ENCODE measurements at places on chromosomes 12 and 14. TPM values are rescaled to one million over a fixed set of nuclear protein-coding genes. Genes with fewer than 3 reads are reported as not detected.

GRCh38 chr12:1847411-1847810 is 27.0 kb downstream of the LRTM2 start:
- DNase-seq = no peak

WNT1 gene
- total RNA-seq = not detected

PTPRQ gene
- total RNA-seq = under 0.01 TPM

OR4K5 gene
- not detected for total RNA-seq

DNA sequence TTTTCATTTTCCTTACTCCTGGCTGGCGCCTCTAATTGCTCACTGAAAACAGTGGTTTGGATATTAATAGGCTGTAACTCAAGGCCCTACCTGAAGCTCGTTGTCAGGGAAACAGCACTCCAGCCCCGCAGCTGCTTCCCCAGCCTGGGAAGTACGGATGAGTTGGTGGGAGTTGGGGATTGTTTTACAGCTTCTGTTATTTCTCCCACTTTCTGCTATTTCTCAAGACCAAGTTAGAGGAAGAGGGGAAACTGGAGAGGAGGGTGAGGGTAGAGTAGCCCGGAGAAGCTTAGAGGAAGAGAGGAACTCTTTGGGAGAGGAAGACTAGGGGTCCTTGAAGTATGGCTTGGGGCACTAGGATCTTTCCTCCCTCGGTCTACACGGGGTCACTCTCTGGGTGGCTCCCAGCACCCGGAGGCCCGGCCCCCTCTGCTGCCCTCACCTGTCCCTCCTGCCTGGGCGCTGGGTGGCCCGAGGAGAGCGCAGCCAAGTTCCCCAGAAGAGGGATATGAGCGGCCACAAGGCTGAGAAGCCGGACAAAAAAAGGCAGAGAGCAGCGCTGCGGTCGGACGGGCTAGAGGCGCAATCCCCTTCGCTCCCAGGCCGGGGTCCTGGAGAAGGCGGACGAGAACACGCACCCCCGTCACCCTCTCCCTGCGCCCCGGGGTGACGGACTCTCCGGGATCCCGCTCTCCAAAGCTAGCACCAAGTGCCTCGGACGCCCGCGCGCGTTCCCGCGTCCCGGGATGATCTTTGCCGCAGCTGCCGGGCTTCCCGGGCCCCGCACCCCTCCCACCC is 671 bp downstream of the SPTB start:
- DNase-seq = no peak

DNA sequence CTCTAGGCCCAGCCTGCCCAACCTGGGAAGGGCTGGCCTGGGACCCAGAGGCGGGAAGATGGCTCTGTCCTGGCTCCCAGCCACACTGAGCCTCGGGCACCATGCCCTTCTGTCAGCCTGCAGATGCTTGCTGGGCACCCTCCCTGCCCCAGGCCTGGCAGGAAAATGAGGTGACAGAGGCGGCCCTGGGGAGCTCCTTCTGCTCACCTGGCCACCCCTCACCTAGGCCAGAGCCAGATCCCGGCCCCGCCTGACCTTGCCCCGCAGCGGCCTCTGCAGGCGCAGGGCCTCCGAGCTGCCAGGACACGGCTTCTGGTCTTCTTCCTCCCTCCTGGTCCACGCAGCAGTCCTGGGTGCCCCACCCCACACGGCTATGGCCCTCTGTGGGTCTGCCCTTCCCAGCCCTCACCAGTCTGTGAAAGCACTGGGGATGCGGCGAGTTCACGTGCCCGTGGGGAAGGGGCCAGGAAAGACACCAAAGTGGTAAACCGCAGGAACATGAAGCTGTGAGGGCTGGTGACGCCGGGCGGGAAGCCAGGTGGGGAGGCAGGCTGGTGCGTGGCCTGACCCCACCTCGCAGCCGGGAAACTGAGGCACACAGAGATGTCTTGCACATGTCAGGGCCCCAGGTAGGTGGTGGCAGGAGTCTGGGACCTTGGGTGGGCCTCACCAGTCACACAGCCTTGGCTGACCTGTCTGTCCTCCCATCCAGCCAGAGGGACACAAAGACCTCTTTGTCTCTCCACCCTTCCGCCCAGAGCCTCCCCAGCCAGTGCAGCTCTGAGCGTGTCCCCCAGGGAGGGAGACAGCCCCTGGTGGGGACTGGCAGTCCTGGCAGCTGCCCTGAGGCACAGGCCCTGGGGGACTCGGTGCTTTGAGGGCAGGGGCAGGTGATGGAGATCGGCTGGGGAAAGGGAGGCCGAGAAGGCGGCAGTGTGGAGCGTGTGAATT is 12.8 kb downstream of the BAG5 start:
- DNase-seq = no peak

EML5 gene
- 3.1 TPM for total RNA-seq

- no peak for DNase-seq
These were observed 142.3 kb downstream of the RIMBP2 start for GRCh38 chr12:130573766-130574165.

LDHB gene
- total RNA-seq = 629 TPM

MYO1H gene
- total RNA-seq = not detected

- DNase-seq = no peak
These were observed 371.1 kb upstream of the RPL10L start for GRCh38 chr14:47022721-47023120.

GRCh38 chr14:100336618-100337530 is 13.7 kb downstream of the SLC25A47 start:
- no peak for DNase-seq

KCNK13 gene
- not detected for total RNA-seq

GRCh38 chr12:63294327-63294632 is 143.3 kb upstream of the AVPR1A start:
- peak; percentile 90 for DNase-seq

- peak; percentile 85 for DNase-seq
These were observed 376.0 kb downstream of the C12orf75 start for GRCh38 chr12:105706321-105706972.

KRT78 gene
- total RNA-seq = 0.36 TPM

BBS10 gene
- total RNA-seq = 17.9 TPM

GRCh38 chr12:92717202-92717601 is 14.4 kb downstream of the PLEKHG7 start:
- DNase-seq = peak; percentile 34

CLEC6A gene
- total RNA-seq = not detected

NCKAP5L gene
- total RNA-seq = 5.0 TPM

DNA sequence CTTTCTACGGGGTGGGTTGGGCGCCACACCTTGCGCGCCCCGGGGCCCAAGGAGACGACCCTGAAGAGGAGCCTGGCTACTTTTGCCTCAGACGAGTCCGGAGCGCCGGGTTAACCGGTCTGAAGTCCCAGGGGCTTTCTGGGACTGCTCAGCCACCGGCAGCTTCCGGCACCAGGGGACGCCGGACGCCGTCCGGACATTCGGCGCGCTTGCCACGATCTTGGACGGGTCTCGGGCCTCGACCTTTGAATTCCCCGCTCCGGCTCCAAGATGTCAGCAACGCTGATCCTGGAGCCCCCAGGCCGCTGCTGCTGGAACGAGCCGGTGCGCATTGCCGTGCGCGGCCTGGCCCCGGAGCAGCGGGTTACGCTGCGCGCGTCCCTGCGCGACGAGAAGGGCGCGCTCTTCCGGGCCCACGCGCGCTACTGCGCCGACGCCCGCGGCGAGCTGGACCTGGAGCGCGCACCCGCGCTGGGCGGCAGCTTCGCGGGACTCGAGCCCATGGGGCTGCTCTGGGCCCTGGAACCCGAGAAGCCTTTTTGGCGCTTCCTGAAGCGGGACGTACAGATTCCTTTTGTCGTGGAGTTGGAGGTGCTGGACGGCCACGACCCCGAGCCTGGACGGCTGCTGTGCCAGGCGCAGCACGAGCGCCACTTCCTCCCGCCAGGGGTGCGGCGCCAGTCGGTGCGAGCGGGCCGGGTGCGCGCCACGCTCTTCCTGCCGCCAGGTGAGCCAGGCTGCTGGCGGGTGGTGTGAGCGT is at the start of gene ACOT4:
TSS of gene ACOT4 (plus strand) at position 184 of the 760 bp plus-strand sequence. CDS start at position 271, 87 bp downstream.
- peak; percentile 40 for DNase-seq

GRCh38 chr14:92538412-92538985 is 24.9 kb downstream of the RIN3 start:
- DNase-seq = no peak

DNA sequence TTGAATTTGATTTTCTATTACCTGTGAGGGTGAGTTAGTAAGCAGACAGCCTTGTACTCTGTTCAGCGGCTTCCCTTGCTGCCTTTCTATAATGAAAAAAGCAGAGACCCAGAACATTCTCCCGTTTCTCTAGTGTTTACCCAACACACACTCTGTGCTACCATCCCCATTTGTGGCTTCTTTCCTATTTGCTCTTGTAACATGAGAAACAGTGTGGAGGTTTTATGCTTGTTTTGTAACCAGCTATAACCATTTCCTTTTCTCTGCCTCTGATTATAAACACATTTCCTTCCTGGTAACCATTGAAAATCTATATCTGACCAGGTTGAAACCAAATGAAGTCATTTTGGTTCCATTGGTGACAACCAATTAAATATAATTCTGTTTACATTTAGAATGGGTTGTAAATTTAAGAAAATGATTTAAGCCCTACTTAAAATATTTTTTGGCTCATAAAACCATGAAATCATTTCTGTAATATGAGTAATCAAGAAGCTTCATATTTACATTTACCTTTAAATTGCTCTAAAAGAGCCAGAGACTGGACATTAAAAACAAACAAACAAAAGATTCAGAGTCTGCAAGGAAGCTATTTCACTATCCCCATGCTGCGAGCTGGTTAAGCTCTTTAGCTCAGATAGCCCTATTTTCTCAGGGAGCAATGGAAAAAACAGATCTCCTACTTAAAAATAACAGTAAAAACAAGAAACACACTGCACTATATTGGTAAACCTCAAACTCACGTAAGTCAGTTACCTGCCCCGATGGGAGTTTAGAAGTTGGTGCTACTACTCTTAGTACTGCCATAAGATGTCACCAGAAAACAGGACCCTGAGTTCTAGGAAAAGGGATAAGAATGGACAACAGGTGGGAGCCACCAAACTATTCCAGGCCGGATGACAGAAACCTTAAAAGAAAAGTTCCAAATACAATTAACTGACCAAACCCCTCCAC is 206.5 kb upstream of the EEA1 start:
- no peak for DNase-seq

DNA sequence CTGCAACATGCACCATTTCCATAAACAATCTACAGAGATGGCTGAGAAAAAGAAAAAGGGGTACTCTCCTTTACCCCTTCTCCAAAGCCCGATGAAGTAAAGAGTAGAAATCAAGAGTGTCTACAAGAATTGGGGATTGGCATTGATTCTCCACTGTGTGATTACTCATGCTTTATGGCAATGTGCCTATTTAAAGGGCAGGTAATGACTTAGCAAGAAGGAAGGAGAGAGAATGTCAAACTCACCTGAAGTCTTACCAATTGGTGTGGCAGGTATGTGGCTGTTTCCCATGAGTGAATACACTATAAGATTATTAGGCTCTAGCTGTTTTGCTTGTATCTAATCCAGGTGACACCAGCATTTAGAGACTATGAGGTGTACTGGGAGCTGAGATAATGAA is 275.3 kb downstream of the CCER1 start:
- no peak for DNase-seq

- DNase-seq = no peak
These were observed 4.1 kb upstream of the LMO3 start for GRCh38 chr12:16610001-16610585.

GRCh38 chr12:1429980-1430379 is 164.4 kb downstream of the FBXL14 start:
- DNase-seq = peak; percentile 96

GRCh38 chr14:73124180-73124894 is 12.0 kb upstream of the PSEN1 start:
- DNase-seq = no peak

DNA sequence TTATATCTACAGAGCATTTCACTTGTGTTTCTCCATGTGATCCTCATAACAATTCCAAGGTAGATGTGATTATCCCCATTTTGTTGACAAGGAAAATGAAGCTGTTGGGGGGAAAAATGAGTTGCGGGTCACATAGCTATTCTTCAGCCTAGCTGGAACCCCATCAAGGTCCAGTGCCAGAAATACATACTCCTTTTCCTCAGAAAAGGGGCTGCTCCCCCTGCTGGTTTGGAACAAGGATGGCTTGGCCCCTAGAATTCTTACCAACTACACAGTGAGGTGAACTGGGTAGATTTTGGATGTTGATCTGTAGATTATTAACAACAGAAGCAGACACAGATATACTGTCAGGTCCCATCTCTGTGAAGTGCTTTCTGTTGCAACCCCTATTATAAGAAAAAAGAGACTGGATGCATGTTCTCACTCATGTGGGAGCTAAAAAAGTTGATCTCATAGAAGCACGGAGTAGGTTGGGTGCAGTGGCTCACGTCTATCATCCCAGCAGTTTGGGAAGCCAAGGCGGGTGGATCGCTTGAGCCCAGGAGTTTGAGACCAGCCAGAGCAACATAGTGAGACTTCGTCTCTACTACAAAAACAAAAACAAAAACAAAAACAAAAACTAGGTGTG is 8.9 kb downstream of the IKZF4 start:
- DNase-seq = peak; percentile 50

LTB4R gene
- total RNA-seq = 0.48 TPM

DNA sequence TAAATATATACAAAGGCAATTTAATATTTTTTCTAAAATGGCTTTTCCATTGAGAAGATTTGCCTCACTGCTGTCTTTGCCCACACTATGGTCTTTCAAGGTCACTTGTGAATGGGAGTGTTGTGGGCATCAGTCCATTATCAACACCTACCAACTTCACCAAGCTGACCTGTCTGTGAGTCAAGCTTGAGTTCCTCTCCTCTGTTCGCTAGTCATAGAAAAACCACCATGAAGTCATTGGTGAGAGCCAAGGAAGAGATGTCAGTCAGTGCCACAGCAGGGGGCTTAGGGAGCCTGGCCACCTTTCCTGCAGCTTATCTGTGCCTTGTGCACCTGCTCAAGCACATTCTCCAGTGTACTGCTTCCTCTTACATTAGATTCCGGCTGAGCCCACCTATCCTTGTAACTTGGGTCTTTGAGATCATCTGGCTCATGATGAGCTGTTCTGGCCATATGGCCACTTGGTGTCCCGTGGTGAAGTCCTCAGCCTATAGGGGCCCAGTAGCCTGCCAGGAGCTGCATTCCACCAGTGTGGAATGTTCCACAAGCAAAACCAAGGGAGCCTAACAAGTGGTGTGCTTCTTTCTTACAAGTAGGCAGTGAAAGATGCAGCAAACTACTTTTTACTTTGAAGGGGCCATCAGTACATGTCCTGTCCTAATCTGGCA is 80.8 kb upstream of the C12orf71 start:
- DNase-seq = peak; percentile 51

TAS2R20 gene
- total RNA-seq = 0.24 TPM

- no peak for DNase-seq
These were observed 1470.9 kb upstream of the SEL1L start for GRCh38 chr14:83004456-83005006.

DNA sequence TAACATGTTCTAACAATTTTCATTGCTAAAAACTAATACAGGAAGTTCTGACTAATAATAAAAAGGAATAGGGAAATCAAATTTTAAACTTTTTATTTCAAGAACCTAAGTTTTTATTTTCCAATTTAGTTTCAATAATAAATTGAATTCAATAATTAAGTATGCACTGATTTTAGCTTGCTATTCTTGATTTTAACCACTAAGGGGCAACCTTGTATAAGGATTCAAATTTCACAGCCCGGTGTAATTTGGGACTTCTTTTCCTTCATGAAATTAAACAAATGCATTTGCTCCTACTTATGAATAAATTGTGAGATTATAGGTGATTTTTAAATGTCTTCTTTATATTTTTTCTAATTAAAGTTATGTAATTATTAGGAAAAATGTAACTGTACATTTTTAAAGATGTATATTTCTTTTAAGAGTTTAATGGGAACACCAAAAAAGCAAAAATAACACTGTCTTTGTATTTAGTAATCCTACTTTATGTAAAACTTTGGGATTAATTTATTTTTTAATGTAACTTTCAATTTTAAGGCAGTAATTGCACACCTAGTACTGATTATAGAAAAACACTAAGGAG is 241.4 kb upstream of the PDZRN4 start:
- DNase-seq = peak; percentile 10

USP44 gene
- not detected for total RNA-seq

GRCh38 chr12:71197460-71197859 is 39.7 kb upstream of the TSPAN8 start:
- no peak for DNase-seq
